ENCODE measurements at places on chromosomes 2 and 18. TPM values are rescaled to one million over a fixed set of nuclear protein-coding genes. Genes with fewer than 3 reads are reported as not detected.
A peak's percentile ranks its signal among the peaks of the same experiment; 100 is the strongest.

The CHRNG gene
- 0.17 TPM for polyA plus RNA-seq

DNA sequence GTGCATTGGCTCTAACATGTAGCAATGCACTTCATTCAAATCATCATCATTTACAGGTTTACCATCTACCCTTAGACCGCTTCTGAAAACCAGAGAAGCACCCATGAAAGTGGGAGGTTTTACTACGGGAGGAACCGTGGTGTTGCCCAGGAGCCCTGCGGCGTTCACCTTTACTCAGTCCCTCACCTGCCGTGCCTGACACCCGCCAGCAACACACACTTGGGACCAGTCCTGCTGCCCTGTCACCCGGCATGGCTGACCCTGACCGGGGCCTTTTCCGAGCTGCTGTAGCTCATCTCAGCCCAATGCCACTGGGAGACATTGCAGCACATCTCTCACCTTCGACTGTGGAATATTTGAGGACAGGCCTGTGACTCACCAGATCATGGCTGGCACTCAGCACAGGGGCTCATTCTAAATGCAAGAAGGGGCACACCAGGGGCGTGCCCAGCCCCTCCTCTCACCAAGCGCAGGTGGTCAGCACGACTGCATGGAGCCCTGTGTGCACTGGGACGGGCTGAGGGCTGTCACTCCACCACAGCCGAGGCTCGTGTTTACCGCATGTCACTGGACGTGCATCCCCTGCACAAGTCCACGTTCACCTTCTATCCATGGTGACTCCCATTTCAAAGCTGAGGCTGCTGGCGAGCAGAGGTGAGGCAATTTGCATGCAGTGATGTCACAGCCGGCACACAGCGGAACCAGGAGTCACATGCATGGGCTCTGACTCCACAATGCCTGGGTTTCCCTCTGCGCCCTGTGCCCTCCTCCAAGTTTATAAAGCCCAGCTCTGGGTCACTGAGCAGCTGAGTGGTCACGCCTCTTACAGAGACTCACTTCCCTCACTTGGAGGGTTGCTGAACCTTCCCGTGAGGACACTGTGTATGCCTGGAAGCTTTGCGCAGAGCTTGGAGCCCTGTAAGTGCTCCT is 76.7 kb upstream of the SNTG2 start:
- DNase-seq = no peak

DNA sequence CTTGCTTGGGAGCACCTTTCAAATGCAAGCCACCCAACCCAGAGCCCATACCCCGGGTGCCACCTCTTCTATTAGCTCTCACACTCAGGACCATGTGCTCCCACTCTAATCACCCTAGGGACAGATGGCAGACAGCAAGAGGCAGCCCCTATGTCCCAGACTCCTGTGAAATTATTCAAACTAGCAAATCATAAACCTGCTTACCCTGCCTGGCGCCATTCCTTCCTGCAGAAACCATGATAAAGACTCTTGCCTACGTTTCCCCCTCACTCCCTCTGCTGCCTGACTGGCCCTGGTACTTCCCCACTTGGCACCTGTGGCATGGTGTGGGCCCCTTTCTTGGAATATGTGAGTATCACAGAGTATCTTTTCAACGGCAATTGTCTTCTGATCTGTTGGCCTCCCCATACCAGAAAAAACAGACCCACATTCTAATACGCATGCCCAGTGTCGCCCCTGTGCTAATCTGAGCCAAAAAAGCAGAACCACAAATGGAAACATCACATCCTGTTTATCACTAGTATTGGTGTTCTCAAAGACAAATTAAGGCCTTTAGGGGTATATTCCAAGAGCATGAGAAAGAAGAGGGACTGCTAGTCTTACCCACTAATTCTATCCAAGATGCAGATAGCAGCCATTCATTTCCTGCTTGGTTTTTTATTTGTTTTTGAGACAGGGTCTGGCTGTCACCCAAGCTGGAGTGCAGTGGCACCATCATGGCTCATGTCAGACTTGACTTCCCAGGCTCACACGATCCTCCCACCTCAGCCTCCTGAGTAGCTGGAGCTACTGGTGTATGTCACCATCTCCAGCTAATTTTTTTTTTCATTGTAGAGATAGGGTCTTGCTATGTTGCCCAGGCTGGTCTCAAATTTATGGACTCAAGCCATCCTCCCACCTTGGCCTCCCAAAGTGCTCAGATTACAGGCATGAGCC is 44.1 kb upstream of the TTC39C start:
- peak; percentile 42 for DNase-seq

- DNase-seq = no peak
Observed at GRCh38 chr2:167748536-167748935, 498.9 kb downstream of the STK39 start.

DNA sequence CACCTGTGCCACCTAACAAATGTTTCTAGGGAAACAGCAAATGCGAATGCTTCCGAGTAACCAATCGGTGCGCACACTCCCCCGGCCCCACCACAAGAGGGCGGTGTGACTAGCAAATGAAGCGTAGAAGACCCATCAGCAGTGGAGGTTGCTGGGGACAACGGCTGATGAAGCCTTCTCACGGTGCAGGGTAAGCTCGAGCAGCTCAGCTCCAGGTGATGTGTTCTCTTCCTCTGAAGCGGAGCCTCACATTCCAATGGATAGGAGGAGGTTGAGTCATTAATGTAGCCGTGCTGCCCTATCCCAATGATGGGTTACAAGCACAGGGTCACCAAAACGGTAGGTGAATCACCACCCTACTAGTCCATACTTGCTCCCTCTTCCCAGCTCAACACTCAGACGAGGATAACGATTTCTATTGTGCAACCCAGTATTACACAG is 127.6 kb upstream of the TWIST2 start:
- no peak for DNase-seq

DNA sequence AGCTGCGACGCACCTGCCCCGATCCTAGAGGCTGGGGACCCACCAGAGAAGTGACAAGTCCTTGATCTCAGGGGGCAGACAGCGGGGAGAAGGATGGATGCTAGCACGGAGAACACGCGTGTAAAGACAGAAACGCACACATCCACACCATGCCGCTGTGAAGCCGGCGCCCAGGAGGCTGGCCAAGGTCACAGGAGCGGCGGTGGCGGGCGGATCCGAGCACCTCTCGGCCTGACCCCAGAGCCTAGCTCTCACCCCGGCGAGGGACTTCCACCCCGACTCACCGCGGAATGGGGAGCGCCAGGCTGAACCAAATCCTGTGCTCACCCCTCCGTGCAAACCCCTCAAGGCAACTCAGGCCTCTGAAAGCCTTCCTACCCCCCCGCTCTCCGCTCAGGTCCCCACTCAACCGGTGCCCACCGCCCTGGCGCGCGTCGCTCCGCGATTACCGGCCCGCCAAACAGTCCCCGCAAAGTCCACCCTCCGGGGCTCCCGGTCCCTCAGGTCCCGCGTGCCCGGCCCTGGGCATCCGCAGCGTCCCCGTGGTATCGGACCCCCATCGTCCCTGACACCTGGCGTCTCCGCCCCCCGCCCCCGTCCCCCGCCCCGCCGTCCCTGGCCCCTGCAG is 460 bp upstream of the LRRFIP1 start:
- no peak for DNase-seq

DNA sequence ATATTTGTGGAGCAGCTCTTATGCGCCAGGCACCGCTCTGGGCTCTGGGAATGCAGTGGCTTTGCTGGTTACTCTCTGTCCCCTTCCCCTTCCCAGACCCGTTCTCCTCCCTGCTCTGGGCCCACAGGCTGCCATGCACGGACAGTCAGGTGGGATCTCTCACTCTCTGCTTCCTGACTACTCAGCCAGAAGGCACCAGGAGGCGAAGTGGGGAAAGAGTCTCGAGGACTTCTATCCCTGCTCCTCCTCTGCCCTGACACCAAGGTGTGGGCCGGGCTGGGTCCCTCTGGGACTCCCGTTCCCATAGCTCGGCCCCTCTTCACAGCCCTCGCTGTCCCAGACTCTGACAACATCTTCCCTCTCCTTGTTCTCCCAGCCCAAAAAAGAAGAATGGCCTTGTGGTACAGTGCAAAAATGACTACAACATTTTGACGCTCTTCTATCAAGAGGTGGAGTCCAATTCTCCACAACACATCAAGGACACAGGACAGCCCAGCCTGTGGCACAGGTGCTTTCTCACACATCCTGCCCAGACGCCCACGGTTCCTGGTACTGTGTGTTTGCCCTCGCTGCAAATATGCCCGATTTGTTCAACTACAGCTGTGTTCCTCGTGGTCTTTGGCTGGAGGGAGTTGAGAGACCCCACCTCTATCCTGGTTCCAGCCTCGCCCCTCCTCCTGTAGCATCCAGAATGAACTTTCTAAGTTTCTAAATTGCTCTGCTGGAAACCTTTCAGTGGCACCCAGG is 14.0 kb upstream of the DUSP2 start:
- DNase-seq = no peak

DNA sequence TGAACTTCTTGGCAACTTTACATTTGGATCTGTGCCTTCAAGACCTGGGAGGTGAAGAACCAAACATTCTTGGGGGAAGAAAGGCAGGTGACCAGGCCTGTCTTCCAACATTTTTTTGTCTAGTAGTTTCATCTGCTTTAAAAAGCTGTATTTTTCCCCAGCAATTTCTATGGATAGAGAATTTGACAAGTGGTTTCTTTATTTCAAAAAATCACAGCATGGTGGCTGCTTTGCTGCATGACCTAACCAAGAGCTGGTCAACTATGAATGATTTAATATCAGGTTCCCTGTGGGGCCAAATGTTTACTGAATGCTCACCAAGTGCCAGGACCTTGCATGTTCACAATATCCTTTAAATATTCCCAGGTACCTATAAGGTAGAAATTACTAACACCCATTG is 19.1 kb downstream of the LRP2 start:
- DNase-seq = no peak

DNA sequence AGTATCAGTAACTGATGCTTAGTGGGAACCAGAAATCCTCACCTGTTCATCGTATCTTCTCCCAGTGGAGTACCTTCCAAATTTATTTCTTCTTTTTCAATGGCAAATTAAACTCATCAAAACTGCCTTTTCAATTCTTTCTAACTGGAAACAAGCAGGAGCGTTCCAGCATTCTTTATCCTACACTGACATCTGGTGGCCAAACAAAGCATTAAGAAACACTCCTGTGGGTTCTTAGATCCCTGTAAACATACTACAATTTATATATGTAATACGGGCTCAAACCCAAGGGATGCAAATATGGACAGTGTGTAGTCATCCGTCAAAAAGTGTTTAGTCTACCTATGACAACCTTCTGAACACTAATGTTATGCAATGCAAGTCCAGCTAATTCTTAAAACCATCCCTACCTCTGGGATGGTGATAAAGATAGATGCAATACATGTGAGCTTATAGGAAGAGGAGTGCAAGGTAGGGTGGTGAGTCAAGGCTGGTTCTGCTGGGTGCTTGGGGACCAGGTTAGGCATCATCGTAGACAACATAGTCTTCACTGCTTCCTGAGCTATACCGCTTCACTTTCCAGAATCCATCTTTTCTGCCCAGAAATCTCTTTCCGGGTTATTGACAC is 375.0 kb downstream of the CTNNA2 start:
- peak; percentile 9 for DNase-seq

DNA sequence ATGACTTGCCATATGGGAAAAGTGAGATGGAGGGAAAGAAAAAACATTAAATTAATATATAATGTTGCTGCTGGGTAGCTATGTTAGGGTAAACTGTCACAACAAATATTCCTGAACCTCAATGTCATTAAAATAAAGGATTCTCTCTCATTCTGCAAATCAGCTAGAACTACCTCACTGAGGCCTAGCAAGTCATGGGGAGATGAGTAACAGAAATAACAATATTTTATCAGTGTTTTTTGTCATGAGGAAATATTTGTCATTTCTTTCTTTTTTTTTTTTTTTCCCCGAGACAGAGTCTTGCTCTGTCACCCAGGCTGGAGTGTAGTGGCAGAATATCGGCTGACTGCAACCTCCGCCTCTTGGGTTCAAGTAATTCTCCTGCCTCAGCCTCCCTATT is 1282.3 kb upstream of the NRXN1 start:
- DNase-seq = no peak

GRCh38 chr2:241235859-241236593 is 47.5 kb downstream of the ANO7 start:
- no peak for DNase-seq

The GIGYF2 gene
- polyA plus RNA-seq = 38.3 TPM

- no peak for DNase-seq
Observed at GRCh38 chr2:64008434-64009009, 10.7 kb downstream of the VPS54 start.

The OR6B2 gene
- not detected for polyA plus RNA-seq

DNA sequence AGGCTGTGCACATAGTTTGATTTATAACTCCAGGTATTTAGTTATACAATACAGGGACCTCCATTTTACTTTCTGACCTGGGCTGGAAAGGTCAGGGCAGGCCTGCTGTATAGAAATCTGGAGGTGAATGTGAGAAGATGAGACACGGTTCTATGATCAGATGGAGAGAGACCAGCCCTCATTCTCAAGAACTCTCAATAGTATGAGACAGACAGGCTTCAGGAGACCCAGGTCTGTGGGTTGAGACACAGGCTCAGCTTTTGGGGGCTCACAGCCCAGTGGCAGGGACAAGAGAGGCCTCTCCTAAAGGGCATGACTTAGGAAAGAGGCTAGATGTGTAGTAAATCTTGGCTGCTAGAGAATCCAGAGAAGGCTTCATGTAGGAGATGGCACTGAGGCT is 719 bp upstream of the ATP6V1B1 start:
- no peak for DNase-seq

DNA sequence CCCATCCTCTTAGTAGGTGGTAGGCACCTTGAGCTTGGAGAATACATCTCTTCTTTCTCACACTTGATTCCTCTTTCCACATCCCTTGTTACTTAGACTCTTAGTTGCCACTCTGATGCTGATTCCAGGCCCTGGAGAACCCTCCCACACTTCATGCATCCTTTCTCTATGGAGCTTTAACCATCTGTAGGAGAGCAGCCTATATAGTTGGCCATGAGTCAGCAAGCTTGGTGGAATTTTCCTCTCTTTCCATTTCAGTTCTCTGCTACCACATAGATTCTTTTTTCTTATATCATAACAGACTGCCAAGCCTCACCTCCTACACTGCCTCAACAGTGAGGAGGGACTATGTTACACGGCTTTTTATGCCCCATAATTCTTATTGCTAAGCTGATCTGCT is 851.6 kb upstream of the CDH2 start:
- DNase-seq = no peak

- DNase-seq = no peak
Observed at GRCh38 chr18:60452421-60452820, 79.8 kb upstream of the MC4R start.

- DNase-seq = no peak
Observed at GRCh38 chr18:3067165-3067661, 54.3 kb upstream of the LPIN2 start.

Data from GM12878 (cell line).